Activated CD4-positive, alpha-beta T cell treated with anti-CD3 and anti-CD28 coated beads, Interleukin-2, Interleukin-4, amounts not matched to agents 100 ng/mL and 50 ng/mL, durations not matched to agents 16 hours and 8 hours (primary cell): ENCODE measurements at places on chromosomes 4 and X.

DNA sequence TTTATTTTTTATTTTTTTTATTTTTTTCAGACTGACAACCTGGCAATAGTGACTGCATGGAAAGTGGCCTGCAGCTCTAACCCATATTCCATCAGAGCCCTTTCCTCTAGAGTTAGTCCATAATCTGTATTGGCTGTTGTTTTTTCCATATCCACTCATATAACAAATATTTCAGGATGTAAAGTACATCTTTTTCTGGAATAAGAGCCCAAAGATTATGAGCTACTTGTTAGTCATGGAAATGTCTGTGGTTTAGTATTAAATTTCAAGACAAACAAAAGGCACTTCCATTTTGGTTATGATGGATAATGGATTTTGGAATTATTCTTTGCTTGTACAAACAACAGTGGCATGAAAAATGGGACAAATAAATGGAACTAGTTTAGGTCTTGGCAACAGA is 296.0 kb upstream of the HS3ST1 start:
- DNase-seq, result no peak

DNA sequence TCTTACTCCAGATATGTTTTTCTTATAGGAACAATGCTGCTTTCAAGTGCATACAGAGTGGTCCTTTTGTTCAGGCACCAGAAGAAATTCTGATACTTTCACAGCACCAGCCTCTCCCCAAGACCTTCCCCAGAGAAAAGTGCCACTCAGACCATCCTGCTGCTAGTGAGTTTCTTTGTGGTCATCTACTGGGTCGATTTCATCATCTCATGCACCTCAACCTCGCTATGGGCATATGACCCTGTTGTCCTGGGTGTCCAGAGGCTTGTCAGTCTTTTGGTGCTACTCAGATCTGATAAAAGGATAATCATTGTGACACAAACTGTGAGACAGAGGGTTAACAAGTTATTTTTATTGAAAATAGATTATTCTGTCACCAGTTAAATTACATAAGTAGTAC is 39.5 kb downstream of the WDR13 start:
- no peak for DNase-seq

DNA sequence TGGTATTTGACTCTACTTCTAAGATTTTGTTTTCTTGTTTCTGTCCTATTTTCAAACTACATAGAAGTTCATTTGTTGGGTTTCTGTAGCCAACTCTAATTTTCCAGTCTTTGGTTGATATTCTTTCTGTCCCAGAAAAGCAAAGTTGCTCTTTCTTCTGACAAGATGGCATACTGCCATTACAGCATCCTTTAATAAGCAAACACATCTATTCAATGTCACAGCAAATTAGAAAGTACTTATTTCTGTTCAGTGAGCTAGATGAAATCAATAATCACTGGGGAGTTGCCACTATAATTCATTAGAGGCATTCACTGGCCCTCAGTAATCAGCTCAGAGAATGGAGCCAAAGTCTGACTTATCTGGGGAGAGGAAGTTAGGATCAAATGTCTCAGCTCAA is 1258.0 kb upstream of the IGFBP7 start:
- no peak for DNase-seq

- no peak for DNase-seq
Observed at GRCh38 chr4:27910227-27910626, 1049.6 kb downstream of the STIM2 start.

DNA sequence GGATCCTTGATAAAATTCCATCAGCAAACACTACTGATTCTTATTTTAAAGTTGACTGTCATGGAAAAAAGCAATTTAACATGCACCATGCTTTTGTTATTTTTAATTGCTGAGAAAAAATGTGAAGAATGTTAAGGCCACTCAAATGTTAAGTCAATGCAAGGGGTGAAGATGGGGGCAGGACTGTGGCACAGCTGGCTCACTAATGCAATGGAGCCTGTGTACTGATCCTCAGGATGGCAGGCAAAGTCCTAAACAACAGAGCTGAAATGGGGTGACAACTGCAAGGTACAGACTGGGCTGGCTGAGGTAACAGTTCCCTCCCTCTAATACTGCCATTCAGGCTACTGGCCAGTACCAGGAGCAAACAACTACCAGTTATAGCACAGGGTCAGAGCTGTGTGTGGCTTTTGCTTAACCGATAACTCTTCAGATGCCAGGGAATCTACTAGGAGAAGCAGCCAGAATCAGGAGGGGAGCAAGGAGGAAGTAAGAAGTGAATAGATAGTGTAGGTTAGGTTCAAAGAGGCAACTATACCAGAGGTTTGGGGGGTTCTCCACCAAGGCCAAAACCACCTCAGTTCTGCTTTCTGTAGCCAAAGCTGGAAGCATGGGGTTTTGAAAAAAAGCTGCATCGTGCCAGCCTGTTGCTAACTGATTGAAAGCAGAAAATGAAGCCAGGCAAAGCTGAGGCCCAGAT is 372.6 kb downstream of the OPHN1 start:
- DNase-seq, result no peak

- DNase-seq, result no peak
Observed at GRCh38 chr4:108649863-108650211, 562 bp upstream of the OSTC start.

DNA sequence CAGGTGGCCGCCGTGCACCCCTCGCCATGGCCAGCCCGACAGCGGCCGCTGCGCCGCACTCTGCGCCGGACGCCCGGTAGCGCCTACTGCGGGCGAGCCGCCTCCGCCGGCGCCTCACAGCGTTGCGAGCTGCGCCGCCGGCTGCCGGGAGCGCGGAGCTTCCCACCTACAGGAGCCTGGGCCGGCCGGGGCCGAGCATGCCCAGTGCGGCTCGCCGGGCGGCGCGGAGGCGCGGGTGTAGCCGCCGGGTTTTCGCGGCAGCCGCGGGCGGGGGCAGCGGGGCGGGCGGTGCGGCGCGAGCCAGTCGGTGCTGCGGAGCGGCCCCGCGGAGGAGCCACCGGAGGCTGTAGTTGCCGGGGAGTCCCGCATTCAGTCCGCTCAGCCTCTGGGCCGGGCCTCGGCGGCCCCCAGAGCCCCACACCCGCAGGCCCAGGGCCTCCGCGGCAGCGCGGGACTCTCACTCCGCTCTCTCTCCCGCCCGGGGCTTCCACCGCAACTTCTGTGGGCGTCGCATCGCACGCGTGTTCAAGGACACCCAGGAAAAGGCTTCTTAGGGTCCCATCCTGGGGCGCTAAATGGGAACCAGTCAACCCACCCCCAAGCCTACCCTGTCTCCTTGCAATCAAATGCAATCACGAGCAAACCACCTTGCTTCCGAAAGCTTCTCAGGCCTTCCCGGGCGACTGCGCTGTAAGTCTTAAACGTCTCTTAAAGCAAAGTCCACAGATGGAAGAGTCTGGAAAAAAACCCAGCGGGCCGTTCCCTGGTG is at the start of gene MFAP3L:
Gene MFAP3L, minus strand, starts transcription at position 143 of the 769 bp plus-strand sequence. CDS start 20,518 bp downstream, outside the sequence.
- DNase-seq, result peak; percentile 70

DNA sequence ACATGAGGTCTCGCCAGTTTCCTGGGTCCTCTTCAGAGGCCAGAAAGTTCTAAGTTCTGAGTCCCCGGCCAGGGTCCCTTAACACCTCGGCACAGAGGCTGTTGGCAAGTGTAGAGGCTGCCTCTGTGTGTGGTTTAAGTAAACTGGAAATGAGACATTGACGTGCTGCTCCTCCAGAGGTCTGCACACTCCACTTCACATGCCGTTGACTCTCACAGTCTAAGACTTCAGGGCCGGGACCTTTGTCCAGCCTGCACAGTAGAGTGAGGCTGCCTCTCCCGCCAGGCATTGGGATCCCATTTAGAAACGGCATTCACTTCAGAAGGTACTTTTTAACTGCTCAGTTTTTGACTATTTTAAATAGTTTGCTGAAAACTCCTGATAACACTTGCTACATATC is 10.6 kb upstream of the TADA2B start:
- DNase-seq, result no peak

DNA sequence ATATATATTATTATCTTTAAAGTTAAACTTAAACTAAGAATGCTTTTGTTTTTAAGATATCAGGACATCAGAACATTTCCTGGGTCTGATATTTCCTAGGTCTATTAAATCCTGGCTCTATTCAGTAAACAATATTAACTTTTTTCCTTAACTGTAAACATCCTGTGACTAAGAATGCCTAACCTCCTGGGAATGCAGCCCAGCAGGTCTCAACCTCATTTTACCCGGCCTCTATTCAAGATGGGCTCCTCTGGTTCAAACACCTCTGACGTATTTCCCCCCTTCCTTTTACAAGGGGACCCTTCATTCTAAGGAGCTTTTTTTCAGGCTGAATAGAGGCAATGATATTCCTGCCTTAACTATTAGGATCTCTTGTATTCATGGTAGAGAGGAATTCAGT is 35.8 kb upstream of the DYNLT3 start:
- no peak for DNase-seq

GRCh38 chrX:115583496-115584004 is 22.6 kb downstream of the PLS3 start:
- DNase-seq, result no peak

DNA sequence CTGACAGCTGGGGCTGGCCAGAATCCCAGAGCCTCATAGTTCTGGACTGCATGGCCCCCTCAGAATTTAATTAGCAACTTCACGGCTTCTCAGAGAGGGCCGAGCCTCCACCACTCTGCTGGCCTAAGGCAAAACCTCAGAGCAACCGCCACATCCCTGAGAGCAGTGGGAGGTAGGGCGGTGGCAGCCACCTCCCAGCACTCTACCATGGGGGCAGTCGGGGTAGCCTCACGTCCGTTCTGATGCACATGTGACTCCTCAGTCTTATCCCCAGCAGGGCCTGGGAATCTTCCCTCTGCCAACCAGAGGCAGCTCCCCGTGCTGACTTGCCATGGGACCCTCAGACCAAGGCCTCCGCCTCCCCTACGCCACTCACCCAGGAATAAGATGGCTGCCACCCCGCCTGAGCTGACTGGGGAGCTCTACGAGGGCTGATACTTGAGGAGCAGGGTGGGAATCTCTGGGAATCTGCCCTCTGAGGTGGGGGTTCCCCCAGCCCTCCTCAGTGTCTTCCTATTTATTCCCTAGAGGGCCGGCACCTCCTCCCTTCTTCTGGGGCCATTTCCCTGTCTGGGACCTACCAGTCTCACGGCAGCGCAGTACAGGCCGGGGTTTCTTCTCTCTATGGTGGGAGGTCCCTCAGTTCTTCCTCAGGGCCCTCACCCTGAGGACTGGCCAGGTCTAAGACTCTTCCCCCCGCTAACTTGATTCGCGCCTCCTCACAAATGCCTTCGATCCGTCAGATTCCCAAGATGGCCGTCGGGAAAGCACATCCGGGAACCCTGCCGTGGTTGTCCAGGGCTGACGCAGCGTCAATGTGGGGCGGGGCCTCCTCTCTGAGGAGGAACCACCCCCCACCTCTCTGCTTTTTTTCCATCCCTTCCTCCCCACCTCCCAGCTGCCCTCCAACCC is at the start of gene MAGEC2:
Gene MAGEC2, minus strand, starts transcription at position 769 of the 912 bp plus-strand sequence. CDS start 1,303 bp downstream, outside the sequence.
- DNase-seq, result no peak

DNA sequence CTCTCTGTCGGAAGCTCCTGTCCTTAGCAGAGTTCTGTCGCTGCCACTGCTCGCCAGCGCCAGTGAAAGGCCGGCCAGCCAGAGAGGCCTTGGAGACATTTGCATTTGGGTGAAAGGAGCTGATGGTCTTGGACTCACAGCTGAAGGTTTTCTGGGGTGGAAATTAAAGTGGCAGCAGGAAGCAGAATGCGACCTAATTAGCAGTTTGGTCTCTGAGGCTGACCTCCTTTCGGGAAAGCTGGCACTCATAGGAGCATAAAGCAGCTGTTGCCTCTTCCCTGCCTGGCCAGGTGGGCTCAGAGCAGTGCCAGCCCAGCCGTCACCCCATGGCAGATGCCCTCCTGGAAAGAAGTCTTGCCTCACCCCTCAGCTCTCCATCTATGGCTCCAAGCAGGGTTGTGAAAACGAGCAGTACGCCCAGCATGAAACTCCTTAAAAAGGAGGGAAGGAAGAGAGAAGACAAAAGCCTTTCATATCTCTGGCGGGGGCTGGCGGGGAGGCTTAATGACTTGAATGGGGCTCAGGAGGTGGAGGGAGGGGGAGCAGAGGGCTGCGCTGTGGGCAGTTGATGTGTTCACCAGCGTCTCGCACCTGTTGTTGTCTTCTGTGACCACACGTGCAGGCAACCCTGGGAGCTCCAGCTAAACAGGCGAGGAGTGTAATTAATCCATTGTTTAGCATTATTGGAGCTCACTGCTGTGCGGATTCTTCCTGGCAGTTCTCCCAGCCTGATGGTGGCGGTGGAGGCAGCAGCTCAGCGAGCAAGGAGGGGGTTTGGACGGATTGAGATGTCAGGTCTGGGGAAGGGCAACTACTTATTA is 264.0 kb downstream of the MID1IP1 start:
- DNase-seq, result no peak

- DNase-seq, result no peak
Observed at GRCh38 chr4:87229979-87230378, 9.6 kb upstream of the KLHL8 start.

GRCh38 chr4:80101071-80101791 is 28.2 kb upstream of the ANTXR2 start:
- DNase-seq, result no peak

DNA sequence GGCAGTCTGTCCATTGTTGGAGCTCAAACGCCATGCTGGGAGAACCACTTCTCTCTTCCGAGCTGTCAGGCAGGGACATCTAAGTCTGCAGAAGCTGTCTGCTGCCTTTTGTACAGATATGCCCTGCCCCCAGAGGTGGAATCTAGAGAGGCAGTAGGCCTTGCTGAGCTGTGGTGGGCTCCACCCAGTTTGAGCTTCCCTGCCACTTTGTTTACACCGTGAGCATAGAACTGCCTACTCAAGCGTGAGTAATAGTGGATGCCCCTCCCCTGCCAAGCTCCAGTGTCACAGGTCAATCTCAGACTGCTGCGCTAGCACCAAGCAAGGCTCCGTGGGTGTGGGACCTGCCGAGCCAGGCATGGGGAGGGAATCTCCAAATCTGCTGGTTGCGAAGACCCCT is 145.7 kb downstream of the VSIG4 start:
- DNase-seq, result no peak

DNA sequence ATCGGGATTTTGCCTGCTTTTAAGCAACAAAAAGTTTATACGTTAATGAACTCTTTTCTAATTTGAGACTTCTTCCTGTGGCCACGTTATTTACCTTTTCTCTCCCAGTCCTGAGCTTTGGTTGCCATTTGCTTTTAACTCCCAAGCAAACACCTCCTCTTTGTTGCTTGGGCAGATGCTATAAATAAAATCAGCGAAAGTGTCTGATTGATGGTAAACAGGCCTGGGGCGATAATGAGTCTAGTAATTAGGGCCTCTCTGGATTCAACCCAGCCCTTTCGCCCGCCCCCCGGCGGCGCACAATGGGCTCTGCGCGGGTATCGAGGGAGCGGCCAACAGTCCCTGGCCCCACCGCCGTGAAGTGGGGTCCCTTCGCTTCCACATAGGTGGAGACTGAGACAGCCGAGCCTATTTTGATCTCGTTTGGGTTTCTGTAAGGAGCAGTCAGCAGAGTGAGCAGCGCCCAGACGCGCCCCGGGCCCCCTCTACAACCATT is 790 bp downstream of the CLGN start:
- DNase-seq, result no peak

- no peak for DNase-seq
Observed at GRCh38 chr4:158826882-158827281, 58.1 kb downstream of the FNIP2 start.
